ENCODE measurements at places on chromosomes 2 and 18. TPM values are rescaled to one million over a fixed set of nuclear protein-coding genes. Genes with fewer than 3 reads are reported as not detected.

TGFA gene
- 24.7 TPM for polyA plus RNA-seq

ARHGEF4 gene
- 32.2 TPM for polyA plus RNA-seq

RTKN gene
- polyA plus RNA-seq: 20.2 TPM

SERPINB12 gene
- 0.16 TPM for polyA plus RNA-seq

VWA3B gene
- 0.02 TPM for polyA plus RNA-seq

MOCOS gene
- polyA plus RNA-seq: 1.2 TPM

SKA1 gene
- polyA plus RNA-seq: 3.1 TPM

UPP2 gene
- polyA plus RNA-seq: not detected

CFAP210 gene
- polyA plus RNA-seq: 0.02 TPM

CHAC2 gene
- polyA plus RNA-seq: 4.1 TPM

CYTIP gene
- 1.4 TPM for polyA plus RNA-seq

CNDP1 gene
- not detected for polyA plus RNA-seq

GPR55 gene
- polyA plus RNA-seq: 0.88 TPM

FAM110C gene
- 23.2 TPM for polyA plus RNA-seq

FSHR gene
- 0.01 TPM for polyA plus RNA-seq

UGT1A7 gene
- polyA plus RNA-seq: 28.8 TPM

ZNF514 gene
- 4.4 TPM for polyA plus RNA-seq

ASIC4 gene
- 0.01 TPM for polyA plus RNA-seq

PFN4 gene
- 0.55 TPM for polyA plus RNA-seq

DSG1 gene
- polyA plus RNA-seq: 8.9 TPM

HOXD11 gene
- 0.08 TPM for polyA plus RNA-seq

ZNF385B gene
- polyA plus RNA-seq: 0.22 TPM

NTSR2 gene
- polyA plus RNA-seq: not detected

CNGA3 gene
- polyA plus RNA-seq: 0.02 TPM

FHOD3 gene
- 11.1 TPM for polyA plus RNA-seq

GALNT3 gene
- polyA plus RNA-seq: 30.7 TPM

TXNDC2 gene
- 0.06 TPM for polyA plus RNA-seq

ABCB6 gene
- 45.2 TPM for polyA plus RNA-seq

ALKAL2 gene
- polyA plus RNA-seq: 0.45 TPM

GLB1L gene
- polyA plus RNA-seq: 1.6 TPM

All from esophagus (tissue), 2 donors.